ENCODE measurements at places on chromosomes 3 and 15.

DNA sequence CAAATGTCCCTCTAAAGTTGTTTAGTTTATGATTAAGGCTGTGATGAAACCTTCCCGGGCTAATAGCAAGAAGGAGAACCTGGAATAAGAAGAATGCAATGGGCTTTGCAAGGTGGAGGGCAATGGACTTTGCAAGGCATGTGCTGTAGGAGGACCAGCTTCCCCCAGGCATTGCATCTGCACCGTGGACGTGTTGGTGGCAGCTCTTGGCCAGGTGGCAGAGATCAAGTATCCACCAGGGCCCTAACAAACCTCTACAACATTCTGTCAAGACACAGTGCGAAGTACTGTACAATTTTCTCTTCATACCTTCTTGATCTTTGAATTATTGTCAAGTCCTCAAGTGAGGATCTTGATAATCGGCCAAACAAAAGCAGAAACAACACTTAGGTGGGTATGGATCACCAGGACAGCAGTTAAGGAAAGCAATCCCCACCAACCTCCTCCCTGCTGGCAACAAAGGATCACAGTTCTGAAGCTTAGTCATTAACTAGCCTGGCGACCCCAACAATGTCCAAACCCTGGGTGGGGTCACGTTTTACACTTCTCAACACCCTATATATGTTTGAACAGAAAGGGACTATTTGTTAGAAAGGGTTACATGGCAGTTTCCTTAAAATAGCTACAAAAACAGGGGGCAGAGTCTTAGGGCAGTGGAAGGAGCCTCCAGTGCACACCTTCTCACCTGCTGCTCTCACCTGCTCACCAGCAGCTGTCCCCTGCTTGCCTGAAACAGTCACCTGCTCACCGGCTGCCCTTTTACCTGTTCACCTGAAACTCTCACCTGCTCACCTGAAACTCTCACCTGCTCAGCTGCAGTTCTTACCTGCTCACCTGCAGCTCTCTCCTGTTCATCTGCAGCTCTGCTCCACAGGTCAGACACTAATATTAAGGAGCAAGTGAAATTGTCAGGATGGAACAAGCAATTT, 137.9 kb upstream of the LIPC start:
- no peak for DNase-seq

- no peak for DNase-seq
Measured at GRCh38 chr15:96354731-96355567, 24.4 kb downstream of the NR2F2 start.

GRCh38 chr15:40832903-40833302, 4.4 kb upstream of the PPP1R14D start:
- no peak for DNase-seq

DNA sequence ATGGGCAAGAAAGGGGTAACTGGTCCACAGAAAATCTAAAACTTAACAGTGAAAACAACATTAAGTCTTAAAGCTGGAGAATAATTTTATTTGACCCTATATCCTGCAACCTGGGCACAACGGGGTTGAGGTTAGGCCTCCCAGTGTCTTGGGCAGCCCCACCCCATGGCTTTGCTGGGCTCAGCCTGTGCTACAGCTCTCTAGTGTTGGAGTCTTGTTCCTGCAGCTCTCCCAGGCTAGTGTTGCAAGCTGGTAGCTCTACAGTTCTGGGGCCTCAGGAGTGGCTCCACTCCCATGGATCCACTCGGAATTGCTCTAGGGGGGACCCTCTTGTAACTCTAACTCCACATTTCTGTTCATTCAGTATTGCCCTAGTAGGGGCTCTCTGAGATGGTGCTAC, 24.9 kb upstream of the GNB4 start:
- DNase-seq: no peak

GRCh38 chr3:8891303-8891702, 72.0 kb downstream of the RAD18 start:
- DNase-seq: no peak

DNA sequence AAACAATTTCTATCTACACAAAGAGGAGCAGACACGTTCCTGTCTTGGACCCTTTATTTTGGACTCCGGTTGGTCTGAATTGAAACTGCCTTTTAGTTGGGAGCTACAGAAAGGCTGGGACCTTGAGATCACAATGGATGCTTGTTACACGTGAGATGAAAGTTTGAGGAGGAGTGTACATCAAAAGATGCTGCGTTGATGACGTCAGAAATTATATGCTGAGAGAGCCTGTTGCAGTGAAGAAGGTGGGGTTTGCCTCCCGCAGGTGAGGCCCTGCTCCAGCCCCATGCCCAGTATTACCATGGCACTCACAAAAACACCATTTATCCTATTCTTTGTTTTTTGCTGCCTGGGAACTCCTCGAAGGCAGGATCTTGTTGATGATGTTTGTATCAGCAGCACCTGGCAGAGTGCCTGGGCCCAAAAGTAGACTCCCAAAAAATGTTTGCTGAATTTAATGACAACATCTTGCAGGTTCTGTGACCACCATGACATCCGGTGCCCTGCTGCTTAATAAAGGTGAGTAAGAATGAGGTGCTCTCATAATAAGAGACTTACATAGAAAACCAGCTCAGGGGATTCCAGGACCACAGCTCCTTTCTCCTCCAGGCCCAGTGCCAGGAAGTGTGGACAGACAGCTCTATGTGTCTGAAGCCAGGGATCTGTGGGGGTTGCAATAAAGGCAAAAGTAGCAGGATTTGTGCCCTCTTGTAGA, 136.1 kb upstream of the UBE2E1 start:
- no peak for DNase-seq
